Activated T-helper 17 cell treated with anti-CD3 and anti-CD28 coated beads, Interleukin-2, amount 50 U/mL, for 72 hours (primary cell): ENCODE measurements at places on chromosomes 11 and 22. TPM values are rescaled to one million over a fixed set of nuclear protein-coding genes. Genes with fewer than 3 reads are reported as not detected.

GRCh38 chr11:24861440-24861839 lies 364.6 kb downstream of the LUZP2 start:
- ATAC-seq, result no peak

- no peak for ATAC-seq
Observed at GRCh38 chr11:12215181-12215593, 104.8 kb downstream of the MICAL2 start.

GRCh38 chr11:20991471-20991870 lies 322.1 kb downstream of the NELL1 start:
- no peak for ATAC-seq

- ATAC-seq, result peak; percentile 98
Observed at GRCh38 chr11:76152086-76152681, 54.1 kb downstream of the WNT11 start.

DNA sequence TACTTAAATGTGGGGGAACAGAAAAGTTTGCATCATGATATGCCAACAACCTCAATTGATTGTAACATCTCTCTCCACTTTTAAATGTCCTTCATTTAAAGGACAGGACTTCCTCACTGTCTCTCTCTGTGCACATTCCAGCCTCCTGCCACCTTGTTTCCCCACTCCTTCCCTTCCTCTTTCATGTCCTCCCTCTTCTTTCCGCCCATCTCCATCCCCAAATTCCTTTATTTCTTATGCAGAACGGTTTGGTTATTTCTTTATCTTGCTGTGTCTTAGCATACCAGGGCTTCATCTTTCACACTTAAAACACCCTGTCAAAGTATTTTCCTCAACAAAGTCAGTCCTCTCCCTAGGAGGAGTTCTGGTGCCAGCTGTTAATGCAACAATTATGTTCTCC lies 293.8 kb downstream of the NXPE2 start:
- ATAC-seq, result no peak

- ATAC-seq, result peak; percentile 44
Observed at GRCh38 chr22:32024796-32025195, 18.3 kb upstream of the SLC5A1 start.

The TP53I11 gene
- 3.8 TPM for total RNA-seq

The CAPN5 gene
- total RNA-seq, result 0.19 TPM
